Activated CD8-positive, alpha-beta memory T cell treated with anti-CD3 and anti-CD28 coated beads for 24 hours (primary cell): ENCODE measurements at places on chromosomes 1 and 21.

GRCh38 chr1:228833911-228834688 is 98.8 kb downstream of the RHOU start:
- no peak for DNase-seq

DNA sequence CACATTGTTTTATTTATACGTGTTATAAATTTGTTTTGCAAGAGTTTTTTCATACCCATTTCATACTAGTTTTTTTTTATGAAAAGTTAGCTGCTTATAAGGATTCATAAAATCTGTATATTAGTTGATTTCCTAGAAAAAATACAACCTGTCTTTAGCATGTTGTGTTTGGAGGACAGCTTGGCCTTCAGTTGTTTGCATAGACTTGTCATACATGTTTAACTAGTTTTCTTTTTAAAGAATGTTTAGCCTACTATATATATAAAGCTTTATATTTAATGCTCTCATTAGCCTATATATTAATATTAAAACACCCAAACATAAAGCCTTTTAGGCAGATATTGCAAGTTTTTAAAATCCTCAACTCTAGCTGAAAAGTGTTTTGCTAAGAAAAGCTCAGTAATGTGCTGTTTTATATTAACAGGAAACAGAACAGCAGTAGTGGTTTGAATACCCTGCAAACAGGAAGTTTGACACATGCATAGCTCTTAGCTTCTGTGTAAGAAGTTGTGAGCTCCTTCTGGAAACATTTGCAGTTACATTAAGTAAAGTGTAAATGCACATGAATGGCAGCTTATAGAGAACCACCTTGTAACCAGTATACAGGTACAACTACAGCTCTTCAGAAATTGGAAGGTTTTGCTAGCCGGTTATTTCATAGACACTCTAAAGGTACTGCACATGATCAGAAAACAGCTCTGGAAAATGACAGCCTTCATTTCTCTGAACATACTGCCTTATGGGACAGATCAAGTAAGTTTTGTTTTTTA is at the start of gene PRKACB:
Gene PRKACB, plus strand, starts transcription at position 476 of the 770 bp plus-strand sequence. Its CDS starts 91 bp downstream, at position 567.
- DNase-seq = no peak

DNA sequence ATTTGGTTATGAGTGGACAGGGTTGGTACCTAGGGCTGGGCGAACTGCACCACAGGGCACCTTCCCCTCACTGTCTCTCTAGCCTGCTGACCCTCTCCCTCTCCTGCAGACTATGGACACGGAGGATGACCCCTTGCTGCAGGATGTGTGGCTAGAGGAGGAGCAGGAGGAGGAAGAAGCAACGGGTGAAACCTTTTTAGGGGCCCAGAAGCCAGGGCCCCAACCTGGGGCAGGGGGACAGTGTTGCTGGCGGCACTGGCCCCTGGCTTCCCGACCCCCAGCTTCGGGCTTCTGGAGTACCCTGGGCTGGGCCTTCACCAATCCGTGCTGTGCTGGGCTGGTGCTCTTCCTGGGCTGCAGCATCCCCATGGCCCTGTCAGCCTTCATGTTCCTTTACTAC is 21.9 kb downstream of the DISP3 start:
- DNase-seq = no peak

DNA sequence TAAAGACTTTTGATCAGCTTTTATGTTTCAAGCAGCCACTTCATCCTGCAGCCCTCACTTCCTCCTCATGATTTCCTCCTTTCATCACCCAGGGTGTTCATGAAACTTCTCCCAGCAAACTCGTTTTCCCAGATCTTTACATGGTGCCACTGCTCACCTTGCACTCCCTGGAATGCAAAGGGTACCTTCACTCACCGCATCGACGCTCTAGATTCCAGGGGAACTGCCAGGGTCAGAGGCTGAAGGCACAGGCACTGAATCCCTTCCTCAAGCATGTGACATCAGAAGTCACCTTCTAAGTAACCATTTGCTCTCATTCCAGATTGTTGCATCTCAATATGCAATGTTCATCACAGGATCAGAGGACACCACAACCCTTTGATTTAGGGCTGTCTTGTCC is 82.8 kb downstream of the PRKAB2 start:
- DNase-seq = no peak

- DNase-seq = no peak
Measured at GRCh38 chr21:38741950-38742256, 63.8 kb upstream of the ETS2 start.

GRCh38 chr1:232878086-232878485 is 72.3 kb upstream of the NTPCR start:
- DNase-seq = no peak

DNA sequence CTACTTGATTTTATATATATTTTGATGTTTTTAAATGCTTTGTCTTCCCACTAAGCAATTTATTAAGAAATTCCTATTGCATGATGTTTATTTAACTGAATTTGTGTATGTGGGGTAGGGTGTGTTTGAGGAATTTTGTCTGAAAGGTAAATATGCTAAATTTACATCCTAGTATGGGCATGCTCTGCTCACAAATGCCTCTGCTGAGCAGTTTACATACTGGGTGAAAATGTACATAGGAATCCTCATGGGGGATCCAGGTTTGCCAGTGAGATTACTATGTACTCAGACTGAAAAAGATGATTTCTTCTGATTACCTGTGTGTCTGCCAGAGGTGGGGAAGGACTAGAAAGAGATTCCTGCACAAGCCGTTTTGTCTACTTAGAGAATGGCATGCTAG is 126.6 kb downstream of the DISP1 start:
- no peak for DNase-seq

- DNase-seq = no peak
Measured at GRCh38 chr1:169933984-169934725, 40.5 kb upstream of the SCYL3 start.

- no peak for DNase-seq
Measured at GRCh38 chr1:85317560-85317959, 41.1 kb upstream of the BCL10 start.

DNA sequence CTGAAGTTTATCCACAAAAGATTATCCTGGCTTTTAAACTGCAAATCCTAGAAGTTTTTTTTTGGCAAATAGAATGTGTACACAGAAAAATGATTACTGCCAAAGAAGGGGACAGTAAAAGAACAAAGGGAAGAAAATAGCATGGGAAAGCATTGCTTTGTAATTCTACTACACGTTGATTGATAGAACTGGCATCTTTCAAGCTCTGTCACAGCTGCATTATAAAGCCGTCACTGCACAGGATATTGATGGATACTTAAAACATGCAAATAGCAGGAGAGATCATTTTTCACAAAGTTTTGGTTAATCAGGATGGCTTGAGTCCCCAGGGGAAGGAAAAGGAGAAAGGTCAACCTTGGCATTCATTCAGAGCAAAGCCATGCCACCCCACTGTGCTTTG is 183.7 kb upstream of the RRP15 start:
- DNase-seq = no peak

DNA sequence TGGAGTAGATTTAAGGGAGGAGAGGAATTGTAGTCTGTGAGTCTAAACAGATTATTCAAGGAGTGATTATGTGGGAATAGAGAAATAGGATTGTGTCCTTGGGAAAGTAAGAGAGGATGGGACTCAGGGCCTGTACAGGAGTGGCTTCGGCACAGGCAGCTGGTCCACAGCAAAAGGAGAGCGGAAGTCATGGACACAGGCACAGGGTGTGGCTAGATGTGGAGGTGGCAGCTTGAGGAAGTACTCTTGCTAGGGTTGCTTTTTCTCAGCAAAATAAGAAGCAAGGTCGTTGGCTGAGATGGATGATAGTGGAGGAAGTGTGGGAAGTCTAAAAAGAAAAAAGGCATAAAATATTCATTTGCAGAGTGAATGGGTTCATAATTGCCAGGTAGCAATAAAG is 18.5 kb upstream of the ZNF648 start:
- no peak for DNase-seq

DNA sequence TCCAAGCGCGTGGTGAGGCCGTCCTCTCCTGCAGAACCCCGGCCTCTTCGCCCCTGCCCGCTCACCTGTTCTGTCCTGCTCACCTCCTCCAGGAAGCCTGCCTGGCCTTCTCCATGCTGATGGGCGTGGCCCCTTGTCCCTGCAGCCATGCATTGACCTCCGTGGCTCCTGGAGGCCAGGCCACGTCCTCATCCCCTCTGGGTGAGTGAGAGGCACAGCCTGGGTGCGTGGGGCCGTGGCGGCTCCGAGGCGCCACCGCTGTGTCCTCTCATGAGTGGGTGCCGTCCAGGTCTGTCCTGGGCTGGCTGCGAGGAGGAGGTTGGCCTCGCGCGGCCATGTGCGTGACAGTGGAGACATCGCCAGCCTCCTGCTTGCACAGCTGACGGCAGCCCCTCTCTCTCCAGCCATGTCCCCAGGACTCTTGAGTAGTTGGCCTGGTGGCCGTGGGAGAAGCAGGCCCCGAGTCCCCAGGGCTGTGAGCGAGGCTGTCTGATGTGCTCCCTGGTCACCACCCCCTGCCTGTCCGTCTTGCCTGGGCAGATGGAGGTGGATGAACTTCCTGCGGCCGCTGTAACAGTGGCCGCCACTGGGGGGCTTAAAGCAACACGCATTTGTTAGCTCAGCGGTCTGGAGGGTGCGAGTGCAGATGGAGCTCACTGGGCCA is 58.1 kb downstream of the PRKCZ start:
- DNase-seq = no peak

DNA sequence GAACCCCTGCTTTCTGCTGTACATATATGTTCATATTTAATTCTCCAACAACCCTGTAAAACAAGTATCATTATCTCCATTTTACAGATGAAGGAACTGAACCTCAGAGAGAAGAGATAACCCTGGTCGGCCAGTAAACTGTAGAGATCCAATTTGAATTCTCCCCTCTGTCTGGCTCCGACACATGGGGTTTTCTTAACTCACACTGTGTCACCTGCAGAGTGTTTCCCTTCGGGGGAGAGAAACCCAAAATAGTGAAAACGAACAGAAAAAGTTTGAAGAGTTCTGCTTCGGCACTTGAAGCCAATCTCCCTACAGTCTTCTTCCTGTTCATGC is 17.4 kb upstream of the BCAR3 start:
- no peak for DNase-seq

- DNase-seq = no peak
Measured at GRCh38 chr1:203286161-203286984, 18.9 kb upstream of the BTG2 start.

GRCh38 chr1:151113877-151114276 is 32.6 kb downstream of the SEMA6C start:
- DNase-seq = no peak

GRCh38 chr1:156583821-156584622 is 4.5 kb downstream of the TTC24 start:
- DNase-seq = peak; percentile 84

GRCh38 chr1:25785333-25786067 is 14.5 kb upstream of the SELENON start:
- no peak for DNase-seq

- DNase-seq = no peak
Measured at GRCh38 chr1:84653130-84653677, 37.1 kb downstream of the SSX2IP start.
